Activated T-cell treated with anti-CD3 and anti-CD28 coated beads, Interleukin-2, amount 50 U/mL, for 4 hours (primary cell): ENCODE measurements at places on chromosomes 13 and 19. TPM values are rescaled to one million over a fixed set of nuclear protein-coding genes. Genes with fewer than 3 reads are reported as not detected.

Gene CLEC17A
- 1.3 TPM for total RNA-seq

Gene CPB2
- 0.11 TPM for total RNA-seq

Gene SNRPD2
- 911 TPM for total RNA-seq

Gene TRAPPC6A
- total RNA-seq, result 9.1 TPM
